ENCODE measurements at places on chromosomes 5 and 9.

GRCh38 chr9:116733010-116733641, 46.0 kb downstream of the TRIM32 start:
- DNase-seq, result no peak

DNA sequence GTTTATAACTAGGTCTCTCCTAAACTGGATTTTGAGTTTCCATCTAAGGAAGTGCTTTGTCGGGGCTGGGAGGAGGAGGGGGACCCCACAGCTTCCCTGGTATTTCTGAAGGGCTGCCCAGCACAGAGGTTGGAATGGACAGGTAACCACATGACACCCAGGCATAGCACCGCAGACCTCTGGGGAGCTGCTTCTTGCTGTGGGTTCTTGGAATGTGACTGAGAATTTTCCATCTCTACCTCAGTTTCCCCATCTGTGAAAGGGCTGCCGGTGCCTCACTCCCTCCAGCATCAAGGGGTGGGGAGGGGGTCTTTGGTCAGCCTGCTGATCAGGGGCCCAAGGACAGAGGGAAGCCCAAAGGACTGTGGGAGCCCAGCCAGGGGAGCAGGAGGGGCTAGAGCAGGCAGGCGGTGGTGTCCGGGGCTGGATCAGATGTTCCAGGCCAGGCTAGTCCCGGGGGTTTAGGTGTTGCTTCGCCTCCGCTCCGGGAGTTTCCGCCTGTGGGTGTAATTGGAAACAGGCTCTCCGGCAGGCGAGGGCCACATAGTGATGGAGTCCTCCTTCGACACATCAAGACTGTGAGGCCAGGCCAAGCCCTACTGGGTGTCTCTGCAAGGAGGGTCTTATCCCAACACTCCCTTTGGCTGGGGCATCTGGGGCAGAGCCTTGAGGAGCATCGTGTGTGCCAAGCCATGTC, 3.3 kb downstream of the OLFML2A start:
- DNase-seq, result no peak

DNA sequence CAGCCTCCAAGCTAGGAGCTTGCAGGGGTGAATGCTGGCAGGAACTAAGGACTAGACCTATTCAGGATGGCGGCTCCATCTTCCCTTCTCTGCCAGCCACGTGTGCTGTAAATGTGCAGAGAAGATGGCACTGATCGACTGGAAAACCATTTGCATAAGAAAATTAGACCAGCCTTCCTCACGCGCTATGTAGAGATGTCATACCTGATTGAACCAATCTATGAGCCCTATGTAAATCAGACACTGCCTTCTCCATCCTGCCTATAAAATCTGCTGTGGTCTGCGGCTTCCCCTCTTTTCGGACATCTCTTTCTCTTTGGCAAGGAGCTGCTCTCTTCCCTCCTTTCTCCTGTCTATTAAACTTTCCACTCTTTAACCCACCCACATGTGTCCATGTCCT, 91.6 kb downstream of the NPR3 start:
- DNase-seq, result no peak

GRCh38 chr9:89815061-89815902, 210.5 kb downstream of the GADD45G start:
- no peak for DNase-seq

DNA sequence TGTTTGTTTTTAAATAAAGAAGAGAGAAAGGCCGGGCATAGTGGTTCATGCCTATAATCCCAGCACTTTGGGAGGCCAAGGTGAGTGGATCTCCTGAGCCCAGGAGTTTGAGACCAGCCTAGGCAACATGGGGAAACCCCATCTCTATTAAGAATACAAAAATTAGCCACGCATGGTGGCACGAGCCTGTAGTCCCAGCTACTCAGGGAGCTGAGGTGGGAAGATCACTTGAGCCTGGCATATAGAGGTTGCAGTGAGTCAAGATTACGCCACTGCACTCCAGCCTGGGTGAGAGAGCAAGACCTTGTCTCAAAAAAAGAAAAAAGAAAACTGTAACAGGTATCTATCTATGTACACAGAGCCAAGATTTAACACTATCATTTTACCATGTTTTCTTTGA, 34.2 kb upstream of the CDC42SE2 start:
- DNase-seq, result no peak

- no peak for DNase-seq
Observed at GRCh38 chr9:118991366-118992285, 377.6 kb downstream of the BRINP1 start.

DNA sequence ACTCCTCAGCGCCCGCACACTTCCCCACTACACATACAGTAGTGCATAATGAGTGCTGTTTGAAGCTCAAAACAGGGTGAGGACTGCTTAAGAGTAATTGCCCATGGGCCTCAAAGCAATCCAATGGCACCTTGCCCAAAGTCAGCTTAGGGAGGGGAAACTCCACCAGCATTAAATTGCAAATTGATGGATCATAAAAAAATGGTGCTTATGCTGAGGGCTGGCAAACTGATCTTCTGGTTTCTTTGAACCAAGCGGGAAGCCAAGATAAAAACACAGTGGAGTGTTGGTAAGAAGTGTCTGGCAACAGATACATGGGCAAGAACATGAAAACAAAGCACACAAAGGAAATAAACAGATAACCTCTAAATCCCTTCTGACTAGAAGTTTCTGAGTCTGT, 28.0 kb downstream of the TLE1 start:
- no peak for DNase-seq

GRCh38 chr5:10441992-10442435, 335 bp downstream of the ROPN1L start:
- DNase-seq, result no peak

GRCh38 chr9:24625097-24625496, 79.4 kb upstream of the IZUMO3 start:
- no peak for DNase-seq

GRCh38 chr5:152456815-152457443, 51.9 kb upstream of the NMUR2 start:
- no peak for DNase-seq

- no peak for DNase-seq
Observed at GRCh38 chr5:43917925-43918324, 314.9 kb downstream of the NNT start.

DNA sequence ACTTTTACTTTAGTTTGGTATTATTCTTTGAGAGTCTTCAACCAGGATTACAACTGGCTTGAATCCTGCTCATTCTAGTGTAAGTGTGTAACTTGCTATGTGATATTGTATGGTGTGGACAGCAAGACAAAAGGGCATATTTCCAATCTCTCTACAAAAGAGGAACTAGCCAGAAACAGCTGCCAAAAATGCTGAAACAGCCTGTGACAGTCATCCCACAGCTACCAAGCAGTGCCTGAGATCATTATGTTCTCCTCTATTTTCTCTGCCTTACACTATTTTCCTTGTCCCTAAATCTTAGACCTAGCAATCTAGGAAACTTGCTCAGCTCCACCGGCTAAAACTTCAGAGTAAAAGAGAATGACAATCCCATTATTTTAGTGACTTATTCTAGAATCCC, 42.8 kb downstream of the WDR41 start:
- no peak for DNase-seq

- DNase-seq, result no peak
Observed at GRCh38 chr5:39364367-39364766, at the start of gene C9. TSS of gene C9 (minus strand) at chr5:39364495. CDS start at chr5:39364464, 31 bp downstream.

DNA sequence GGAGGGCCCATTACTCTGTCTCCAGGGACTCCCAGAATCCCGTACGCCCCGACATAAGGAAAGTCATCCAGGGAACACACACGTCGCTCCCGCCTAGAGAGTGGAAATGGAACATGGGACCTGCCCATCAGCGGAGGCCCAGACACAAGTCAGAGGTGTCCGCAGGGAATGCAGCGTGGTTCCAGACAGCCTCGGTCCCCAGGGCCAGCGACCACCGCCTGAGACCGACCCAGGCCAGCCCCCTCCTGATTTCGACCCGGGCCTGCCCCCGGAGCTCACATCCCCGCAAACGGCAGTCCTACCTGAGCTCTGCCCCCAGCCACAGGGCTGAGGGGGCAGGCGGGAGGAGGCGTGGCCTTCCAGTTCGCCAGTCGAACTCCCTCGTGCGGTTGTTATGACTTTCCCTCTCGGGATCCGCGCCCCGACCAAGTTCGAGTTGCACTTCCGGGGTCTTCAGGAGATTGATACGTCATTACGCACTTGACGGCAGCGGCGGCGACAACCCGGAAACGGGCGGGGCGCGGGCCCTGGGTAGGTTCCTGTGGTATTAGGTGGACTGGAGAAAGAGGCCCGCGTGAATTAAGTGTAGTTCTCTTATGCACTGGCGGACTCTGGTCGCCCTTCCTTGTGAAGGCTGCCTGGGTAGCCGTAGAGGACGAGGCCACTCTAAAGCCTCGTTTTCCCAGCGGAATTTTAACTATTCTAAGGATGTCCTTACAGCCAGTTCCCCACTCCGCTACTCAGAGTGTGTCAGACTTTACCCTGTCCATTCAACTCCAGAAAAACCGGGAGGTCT, 370.0 kb upstream of the POU5F2 start:
- DNase-seq, result peak; percentile 89

- no peak for DNase-seq
Observed at GRCh38 chr5:93578813-93579691, 2.0 kb downstream of the NR2F1-AS1 start.

DNA sequence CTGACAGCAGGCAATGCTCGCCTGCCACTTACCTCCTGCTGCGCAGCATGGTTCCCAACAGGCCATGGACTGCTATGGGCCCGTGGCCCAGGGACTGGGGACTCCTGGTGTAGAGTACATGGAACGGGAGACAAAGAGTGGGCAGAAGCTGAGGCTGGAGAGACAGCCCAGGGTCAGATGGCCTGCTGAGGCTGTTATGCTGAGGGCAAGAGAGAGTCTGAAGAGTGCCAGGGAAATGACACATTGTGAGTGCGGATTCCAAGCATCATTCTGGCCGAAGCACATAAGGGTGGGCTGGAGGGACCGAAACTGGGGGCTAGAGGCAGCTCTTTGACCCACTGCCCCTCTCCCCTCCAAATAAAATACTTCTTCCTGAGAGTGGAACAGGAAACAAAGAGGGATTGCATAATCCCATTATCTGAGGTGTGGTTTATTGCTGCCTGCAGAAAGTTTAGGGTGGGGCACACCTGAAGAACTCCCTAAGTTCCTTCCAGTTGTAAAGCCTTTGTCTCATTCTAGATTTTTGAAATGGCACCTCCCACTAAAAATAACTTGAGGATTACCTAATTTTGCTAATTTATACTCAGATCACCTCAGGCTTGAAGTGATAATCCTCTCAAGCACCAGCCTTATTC, 158.1 kb downstream of the ATP10B start:
- no peak for DNase-seq

DNA sequence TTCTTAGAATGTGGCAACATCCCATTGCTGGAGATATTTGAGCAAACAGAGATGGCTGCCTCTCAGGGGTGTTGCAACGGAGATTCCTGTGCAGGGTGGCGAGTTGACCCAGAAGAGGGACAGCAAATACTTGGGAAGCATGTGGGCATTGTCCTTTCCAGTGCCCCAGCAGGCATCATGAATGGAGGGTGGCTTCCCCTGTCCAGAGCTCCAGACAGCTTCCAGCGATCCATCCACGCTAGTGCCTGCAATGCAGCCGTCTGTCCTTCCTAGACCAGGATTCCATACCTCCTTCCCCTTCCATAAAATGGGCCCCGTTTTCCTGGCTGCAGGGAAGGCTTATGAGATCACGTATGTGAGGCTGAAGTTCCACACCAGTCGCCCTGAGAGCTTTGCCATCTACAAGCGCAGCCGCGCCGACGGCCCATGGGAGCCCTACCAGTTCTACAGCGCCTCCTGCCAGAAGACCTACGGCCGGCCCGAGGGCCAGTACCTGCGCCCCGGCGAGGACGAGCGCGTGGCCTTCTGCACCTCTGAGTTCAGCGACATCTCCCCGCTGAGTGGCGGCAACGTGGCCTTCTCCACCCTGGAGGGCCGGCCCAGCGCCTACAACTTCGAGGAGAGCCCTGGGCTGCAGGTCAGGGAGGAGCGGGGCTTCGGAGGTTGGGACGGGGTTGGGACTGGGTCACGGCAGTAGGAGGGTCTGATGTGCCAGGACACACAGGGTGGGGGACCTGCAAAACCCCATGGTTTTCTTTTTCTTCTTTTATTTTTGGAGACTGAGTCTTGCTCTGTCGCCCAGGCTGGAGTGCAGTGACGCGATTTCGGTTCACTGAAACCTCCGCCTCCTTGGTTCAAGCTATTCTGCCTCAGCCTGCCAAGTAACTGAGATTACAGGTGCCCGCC, 17.2 kb downstream of the LAMC3 start:
- no peak for DNase-seq

- no peak for DNase-seq
Observed at GRCh38 chr5:52682492-52682891, 105.2 kb upstream of the ITGA1 start.

DNA sequence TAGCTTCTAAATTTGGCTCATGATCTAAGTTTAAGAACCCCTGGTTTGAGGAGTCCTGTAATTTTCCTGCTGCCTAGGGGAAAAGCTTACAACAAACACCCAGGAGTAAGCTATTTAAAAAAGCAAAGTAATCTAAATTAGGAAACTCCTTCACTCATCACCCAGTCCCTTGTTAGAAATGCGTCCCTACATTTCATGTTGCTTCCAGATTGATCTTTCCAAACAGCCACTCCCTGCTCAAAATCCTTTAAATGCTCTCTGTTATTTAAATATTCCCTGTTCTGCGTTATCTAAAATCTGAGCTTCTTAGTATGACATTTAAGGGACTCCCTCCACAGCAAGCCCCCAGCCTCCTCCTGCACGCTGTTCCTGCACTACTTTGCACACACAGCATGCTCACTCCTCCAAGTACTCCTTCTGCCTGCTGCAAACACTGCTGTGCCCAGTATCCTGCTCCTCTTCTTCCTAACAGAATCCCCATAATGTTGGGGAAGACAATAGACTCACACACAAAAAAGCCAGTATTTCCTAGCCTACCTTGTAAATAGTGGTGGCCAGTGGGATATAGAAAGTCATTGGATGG, 123.3 kb upstream of the RASEF start:
- DNase-seq, result no peak

- no peak for DNase-seq
Observed at GRCh38 chr5:16437977-16438376, 27.6 kb downstream of the ZNF622 start.

- peak; percentile 39 for DNase-seq
Observed at GRCh38 chr9:132160802-132161742, 786 bp upstream of the NTNG2 start.

DNA sequence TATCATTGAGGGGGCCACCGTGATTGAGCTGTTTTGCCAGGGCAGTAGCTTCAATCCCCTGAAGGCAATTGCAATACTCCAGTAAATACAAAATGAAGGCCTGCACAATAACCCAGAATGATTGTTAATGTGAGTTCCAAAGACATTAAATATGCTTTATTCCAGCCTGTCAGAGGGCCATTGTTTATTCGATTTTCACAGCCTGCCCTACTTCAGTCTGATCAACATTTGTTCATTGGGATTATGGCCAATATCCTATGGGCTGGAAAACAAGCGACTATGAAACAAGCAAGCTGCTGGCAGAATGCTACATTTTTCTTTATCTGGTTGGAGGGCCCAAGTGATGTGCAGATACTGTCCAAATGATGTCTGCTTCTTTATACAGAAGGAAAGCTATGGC, 543.1 kb downstream of the TLE1 start:
- no peak for DNase-seq

All from fibroblast of skin of left quadriceps (primary cell).